ENCODE measurements at places on chromosomes 5 and 9.

DNA sequence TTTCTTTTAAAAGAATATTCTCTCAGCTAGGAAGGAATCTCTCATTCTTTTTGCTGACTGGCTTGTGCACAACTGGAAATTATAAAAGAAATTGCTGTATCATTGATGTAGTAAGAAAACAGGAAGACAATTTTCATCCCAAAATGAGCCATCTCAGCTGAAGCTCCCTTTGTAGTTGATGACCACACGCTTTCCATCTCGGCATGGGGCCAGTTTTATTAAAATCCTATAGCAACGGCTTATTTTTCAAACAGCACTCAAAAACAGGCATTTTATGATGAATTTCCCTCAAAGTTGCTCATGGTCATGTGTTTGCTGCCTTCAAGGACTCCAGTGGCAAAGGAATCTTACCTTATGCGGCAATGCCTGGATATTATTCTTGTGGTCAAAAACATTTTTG is 62.4 kb upstream of the GLIS3 start:
- DNase-seq: no peak

GRCh38 chr5:61482980-61483379 is 150.9 kb downstream of the ZSWIM6 start:
- DNase-seq: no peak

GRCh38 chr9:125829743-125830142 is 82.6 kb downstream of the PBX3 start:
- no peak for DNase-seq

- no peak for DNase-seq
These were observed 108.7 kb downstream of the CFAP90 start for GRCh38 chr5:7742241-7742656.

- DNase-seq: no peak
These were observed 187.6 kb downstream of the PCSK1 start for GRCh38 chr5:96245140-96246091.

- DNase-seq: no peak
These were observed 111.8 kb downstream of the INIP start for GRCh38 chr9:112605963-112606699.

- no peak for DNase-seq
These were observed 49.1 kb upstream of the CDH6 start for GRCh38 chr5:31144364-31144763.

DNA sequence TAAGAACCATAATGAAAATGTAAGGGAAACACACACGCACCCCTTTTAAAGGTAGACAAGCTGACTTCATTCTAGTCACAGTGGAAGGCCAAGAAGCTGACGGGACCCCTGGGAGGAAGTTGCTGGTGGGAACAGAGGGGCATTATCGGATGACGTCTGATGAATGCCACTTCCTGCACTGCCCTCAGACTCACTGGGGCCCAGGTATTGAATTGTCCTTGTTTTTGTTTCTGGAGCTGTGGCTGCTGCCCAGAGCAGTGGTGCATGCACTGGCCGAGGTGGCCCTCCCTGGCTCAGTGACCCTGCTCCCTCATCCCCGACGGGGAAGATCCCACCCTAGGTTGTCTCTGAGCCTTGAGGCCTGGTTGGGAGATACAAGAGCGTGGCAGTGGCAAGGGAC is 15.3 kb upstream of the RPL26L1 start:
- no peak for DNase-seq

GRCh38 chr5:142508591-142508990 is 177.3 kb downstream of the FGF1 start:
- no peak for DNase-seq

DNA sequence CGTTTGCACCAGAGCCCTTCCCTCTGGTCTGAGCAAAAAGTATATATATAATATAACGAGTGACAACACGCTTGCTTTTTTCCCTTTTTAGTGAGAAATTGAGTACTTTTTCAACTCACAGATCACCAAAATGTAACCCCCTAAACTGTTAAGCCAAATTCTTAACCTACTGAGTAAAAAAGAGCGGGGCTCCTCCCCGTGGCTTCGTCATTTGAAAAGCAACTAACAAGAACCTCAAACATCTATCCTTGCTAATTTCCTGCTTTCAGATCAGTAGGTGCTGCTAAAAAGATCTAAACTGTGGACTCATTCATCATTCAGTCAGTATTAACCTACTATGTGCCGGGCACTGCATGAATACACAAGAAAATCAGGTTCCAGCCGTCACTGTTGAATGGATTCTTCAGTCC is 1.0 kb upstream of the PTBP3 start:
- DNase-seq: peak; percentile 26

DNA sequence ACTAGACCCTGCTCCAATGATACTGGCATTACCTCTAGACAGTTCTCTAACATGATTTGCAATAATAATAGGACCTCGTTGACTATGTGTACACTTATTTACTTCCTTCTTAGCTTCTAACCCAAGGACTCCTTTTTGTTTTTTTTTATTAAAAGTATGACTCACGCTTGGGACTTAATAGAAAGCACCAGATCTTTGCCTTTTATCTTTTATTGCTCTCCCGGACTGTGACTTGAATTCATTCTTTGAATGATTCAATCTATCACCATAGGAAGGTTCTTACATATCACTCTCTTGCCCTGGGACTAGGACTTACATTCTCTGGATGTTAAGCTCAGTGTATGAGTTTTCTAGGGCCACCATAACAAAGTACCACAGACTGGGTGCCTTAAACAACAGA is 9.0 kb downstream of the C9 start:
- no peak for DNase-seq

DNA sequence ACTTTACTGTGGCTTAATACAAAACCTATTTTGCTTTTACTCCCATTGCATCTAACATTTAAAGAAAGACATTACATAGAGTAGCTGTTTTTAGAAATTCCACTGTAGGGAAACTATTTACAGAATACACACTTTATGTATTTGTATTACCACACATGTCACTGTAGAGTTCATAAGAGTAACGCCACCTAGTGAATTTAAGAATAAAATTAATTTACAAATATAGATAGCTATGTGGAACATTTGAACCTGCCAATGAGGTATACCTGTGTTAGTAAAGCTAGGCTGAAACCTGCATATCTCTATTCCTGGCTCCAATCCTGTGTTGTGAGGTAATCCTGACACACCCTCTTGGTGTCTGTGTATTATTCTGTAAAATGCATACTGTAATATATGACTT is 234.4 kb downstream of the MAST4 start:
- no peak for DNase-seq

- DNase-seq: peak; percentile 29
These were observed 16.1 kb upstream of the CMBL start for GRCh38 chr5:10323588-10324488.

GRCh38 chr9:133103987-133104505 is 17.0 kb downstream of the RALGDS start:
- no peak for DNase-seq

DNA sequence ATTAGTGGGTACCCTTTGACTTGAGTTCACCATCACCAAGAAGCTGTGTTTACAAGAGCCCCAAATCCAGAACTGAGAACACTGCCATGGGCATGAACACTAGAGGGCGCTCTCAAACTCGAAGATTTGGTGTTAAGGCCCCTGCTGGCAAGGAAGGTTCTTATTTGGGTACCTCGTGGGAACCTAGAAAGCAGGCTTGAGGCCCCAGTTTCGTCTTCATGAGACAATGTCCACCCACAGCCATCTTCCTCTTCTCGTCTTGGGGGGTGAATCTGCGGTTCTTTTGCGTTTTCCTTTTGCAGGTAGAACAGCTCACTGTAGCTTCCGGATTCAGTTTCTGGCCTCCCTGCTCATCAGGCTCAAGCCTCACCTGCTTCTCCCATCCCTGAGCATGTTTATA is 184.0 kb downstream of the SEMA5A start:
- no peak for DNase-seq

GRCh38 chr5:95358320-95358719 is 32.8 kb upstream of the FAM81B start:
- no peak for DNase-seq

DNA sequence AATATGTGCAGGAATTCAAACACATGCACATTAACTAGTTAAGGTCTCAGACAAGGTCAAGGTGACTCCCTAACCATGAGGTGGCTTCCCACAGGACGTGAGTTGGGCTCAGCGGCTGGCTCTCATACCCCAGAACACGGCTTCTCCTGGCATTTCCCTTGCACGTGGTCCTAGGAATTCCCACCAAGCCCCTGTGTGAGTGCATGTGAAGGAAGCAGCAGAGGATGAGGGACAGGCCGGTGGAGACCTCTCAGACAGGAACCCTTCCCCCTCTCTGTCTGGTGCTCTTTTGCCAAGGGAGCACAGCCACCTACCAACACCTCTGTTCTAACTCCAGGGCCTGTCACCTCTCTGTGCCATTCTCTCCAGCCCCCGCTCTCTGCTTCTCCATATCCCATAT is 271.0 kb downstream of the FSTL4 start:
- DNase-seq: no peak

DNA sequence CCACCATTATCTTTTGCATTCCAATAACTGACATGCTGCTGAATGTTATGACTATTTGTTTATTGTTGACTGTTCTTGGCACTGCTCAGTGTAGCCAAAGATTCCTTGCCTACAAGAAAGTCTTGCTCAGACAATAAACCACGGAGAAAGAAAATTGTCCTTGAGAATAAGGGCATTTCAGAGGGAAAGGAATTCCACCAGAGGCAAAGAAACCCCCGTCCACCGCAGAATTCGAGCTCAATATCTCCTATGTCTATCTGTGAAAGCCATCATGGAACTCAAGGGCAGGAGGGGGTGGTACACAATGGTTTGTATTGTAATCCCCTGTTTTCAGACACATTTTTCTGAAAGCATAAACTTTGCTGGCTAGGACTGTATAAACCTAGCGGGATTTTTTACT is 70.3 kb upstream of the ADAMTS16 start:
- DNase-seq: no peak

- peak; percentile 44 for DNase-seq
These were observed 125.6 kb downstream of the PAPPA start for GRCh38 chr9:116279230-116279629.

DNA sequence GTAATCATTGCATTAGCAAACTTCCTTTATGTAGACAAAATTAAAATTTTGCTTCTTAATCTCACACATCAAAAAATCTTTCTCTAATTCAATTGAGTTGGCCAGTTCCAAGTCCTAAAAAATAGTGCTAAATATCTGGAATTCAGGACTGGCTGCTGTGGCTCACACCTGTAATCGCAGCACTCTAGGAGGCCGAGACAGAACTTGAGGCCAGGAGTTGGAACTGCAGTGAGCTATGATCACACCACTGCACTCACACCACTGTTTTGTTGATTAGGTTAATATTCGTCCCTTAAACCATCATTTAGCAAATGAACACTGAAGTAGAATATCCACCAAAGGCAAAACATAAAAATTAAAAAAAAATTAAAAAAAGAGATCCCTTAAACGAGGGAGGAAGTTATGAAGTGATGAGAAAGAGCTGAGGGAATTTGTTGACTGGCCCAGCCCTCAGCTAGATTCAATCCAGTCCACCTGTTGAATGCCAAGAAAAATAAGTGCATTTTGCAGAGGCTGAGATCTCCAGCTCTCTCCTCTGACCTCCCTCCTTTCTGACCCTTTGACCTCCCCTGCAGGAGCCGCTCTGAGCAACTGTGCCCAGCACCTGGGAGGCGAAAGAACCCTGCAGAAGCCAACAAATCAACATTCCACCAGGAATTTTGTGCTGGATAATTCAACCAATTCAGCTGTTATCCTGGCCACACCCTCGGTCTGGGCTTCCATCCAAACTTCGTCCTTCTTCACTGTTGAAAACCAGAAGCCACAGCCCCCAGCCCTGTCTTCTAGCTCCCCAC is 96.8 kb downstream of the OR2K2 start:
- peak; percentile 6 for DNase-seq

GRCh38 chr9:6590772-6591384 is 54.7 kb downstream of the GLDC start:
- DNase-seq: no peak

- no peak for DNase-seq
These were observed 36.4 kb downstream of the SLC30A5 start for GRCh38 chr5:69130241-69130640.

DNA sequence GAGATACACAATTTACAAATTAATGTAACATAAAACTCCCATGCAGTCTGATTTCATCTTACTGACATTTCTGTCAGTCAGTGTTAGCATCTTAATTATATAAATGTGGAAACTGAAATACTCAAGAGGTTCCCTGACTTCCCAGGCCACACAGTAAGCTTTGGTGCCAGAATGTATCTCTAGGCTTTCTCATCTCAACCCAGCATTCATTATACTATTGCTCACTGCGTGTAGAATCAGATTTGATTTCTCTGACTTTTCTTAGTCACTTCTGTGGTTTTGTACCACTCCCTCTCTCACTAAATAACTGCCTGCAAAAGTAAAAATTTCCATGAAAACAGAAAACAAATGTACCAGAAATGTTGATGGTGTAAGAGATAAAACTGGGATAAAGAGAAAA is 31.7 kb upstream of the CDKN2B start:
- peak; percentile 71 for DNase-seq

DNA sequence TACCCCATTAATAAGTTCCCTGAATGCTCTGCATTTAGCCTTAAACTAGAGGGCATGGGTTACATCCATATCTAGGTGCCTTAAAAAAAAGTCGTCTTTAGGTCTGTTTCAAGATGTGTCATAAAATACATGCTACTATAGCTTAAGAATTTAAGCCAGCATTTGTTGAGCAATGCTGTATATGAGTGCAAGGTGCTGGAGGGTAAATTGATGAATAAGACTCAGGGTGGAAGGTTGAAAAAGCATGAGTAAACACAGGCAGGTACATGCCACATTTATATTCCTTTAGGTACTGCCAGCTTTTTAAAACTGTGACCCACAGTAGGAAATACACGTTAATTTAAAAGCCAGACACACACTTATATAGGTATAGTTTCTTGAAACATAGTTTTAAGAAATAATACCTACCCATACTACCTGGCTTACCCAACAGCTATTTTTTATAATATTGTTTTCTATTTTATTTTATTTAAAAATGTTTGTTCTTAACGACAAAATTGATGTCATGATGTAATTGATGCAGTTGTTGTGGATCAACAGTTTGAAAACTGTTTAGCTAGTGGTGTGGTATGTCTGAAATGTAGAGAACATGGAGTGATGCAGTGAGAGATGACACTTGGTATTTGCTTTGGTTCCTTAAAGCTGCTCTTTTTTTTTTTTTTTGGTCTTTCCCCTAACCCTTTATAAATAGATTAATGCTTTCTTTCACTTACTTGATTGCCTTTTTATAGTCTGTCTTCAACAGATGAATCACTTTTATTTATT is 3.9 kb downstream of the HMGCR start:
- DNase-seq: peak; percentile 21

DNA sequence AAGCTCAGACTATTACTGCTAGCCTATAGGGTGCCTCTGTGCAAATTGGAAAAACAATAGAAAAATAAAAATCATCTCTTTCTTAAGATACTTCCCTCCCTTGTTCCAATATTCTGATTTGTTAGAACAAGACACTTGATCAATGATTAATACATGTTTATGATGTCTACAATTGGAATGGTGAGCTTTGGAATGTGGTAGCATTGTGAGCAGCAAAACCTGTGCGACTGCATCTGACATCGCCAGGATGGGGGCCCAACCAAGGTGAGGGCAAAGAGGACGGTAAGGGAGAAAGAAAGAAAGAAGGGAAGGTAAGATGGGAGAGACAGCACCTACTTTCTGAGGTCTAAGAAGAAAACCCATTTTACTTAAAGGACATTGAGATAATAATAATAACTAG is 183.0 kb upstream of the TRIM32 start:
- no peak for DNase-seq

GRCh38 chr5:18111906-18112465 is 477.7 kb downstream of the TAF11L14 start:
- no peak for DNase-seq

Measured in fibroblast of skin of abdomen (primary cell).